IMR-90 (cell line): ENCODE measurements at places on chromosomes 12 and 14. TPM values are rescaled to one million over a fixed set of nuclear protein-coding genes. Genes with fewer than 3 reads are reported as not detected.

ANO4 gene
- 7.2 and 10.2 TPM in 2 replicates for total RNA-seq

GRCh38 chr12:51185171-51185717 is 12.3 kb upstream of the TFCP2 start:
- DNase-seq, result no peak

GUCY2C gene
- not detected in 2 replicates for total RNA-seq

PPP1R13B gene
- 1.6 and 2.2 TPM in 2 replicates for total RNA-seq
